ENCODE measurements at places on chromosomes 5 and 9.
A peak's percentile ranks its signal among the peaks of the same experiment; 100 is the strongest.

DNA sequence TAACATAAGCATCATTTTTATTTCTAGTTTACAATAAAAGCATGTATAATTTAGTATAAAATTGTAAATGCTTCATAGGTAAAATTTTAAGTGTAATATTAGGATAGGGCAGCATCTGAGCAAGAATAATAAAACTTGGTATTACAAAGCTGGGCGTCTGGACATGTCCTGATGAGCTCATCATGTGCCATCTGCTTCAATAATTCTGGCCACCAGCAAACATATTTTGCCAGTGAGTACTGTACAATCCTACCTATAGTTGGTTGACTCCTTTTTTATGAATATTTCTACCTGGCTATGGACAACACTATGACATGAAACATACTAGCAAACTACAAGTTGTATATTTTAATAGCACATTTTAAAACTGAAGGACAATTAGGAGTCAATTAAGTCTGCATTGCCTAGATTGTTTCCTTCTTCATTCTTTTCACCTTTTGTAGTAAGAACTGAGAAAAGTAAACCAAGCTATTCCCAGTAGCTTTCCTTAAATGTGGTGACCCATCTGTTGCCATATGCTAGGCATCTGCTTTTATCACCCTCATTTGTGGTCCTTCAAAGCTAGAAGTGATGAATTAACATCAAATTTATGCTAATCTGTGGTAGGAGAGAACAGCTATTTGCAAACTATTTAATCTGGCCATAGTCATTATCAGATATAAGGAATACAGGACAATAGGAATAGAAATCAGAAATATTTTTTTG is 23.4 kb downstream of the LURAP1L start:
- peak; percentile 70 for DNase-seq

GRCh38 chr9:136977223-136977622 is at the start of gene PTGDS:
Gene PTGDS (plus strand): TSS chr9:136977504. CDS start chr9:136977579, 75 bp downstream.
- DNase-seq, result no peak

DNA sequence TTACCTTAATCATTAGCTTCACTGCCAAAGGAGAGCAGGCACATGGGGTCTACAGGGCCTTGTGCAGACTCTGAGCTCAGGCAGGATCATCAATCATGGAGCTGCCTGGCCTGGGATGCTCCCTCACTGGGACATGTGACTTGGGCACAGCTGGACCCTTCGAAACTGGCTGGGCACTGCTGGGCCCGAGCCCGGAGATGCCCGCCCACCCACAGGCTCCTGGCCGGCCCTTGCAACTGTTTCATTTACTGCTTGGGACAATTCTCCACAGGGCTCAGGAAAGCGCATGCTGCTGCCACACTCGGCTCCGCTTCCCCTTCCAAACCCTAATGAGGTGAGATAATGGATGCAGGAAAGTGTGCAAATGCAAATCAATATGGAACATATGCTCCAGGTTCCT is 387.5 kb downstream of the TRIM36 start:
- DNase-seq, result no peak

DNA sequence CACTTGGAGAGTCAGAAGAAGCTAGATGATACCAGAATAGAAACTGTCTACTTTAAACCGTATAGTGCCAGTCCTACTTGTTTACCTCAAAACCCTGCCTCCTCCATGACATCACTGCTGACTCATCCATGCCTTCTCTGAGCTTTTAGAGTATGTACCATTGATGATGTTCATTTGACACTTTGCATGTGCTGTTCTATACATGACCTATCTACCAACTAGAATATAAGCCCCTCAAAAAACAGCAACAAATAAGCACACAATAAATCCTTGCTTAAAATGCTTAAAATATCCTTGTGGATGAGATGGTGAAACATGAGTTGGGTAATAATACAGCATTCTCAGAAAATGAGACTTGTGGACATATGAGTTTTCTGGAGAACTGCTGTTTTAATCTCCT is 2.6 kb downstream of the CTNNAL1 start:
- peak; percentile 80 for DNase-seq

GRCh38 chr5:145551714-145552113 is 283.4 kb downstream of the PRELID2 start:
- no peak for DNase-seq

GRCh38 chr5:57366744-57367143 is 115.9 kb downstream of the ACTBL2 start:
- peak; percentile 64 for DNase-seq

- peak; percentile 63 for DNase-seq
Observed at GRCh38 chr5:171405615-171406014, 13.8 kb upstream of the FGF18 start.

DNA sequence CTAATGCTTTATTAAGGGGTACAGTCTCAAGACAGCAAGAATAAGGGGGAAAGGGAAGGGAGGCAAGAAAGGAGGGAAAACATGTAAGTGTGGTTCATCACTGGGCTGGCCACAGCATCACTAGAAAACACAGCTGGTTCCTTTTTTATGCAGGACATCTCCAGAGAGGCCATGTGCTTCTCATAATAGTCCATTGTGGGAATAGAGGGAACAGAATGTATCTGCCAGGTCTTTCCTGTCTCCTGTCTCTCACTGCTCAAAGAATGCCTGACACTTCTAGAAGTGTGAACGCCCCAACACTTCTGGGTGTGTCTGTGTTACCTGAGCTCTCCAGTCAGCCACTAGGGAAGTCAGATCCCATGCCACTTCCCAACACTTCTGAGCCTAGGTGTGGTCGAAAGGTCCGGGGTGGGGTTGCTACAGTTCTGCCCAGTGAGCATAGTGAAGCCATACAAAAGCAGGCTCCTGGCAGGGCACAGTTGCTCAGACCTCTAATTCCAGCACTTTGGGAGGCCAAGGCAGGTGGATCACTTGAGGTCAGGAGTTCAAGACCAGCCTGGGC is 255.6 kb upstream of the SLC30A5 start:
- no peak for DNase-seq

DNA sequence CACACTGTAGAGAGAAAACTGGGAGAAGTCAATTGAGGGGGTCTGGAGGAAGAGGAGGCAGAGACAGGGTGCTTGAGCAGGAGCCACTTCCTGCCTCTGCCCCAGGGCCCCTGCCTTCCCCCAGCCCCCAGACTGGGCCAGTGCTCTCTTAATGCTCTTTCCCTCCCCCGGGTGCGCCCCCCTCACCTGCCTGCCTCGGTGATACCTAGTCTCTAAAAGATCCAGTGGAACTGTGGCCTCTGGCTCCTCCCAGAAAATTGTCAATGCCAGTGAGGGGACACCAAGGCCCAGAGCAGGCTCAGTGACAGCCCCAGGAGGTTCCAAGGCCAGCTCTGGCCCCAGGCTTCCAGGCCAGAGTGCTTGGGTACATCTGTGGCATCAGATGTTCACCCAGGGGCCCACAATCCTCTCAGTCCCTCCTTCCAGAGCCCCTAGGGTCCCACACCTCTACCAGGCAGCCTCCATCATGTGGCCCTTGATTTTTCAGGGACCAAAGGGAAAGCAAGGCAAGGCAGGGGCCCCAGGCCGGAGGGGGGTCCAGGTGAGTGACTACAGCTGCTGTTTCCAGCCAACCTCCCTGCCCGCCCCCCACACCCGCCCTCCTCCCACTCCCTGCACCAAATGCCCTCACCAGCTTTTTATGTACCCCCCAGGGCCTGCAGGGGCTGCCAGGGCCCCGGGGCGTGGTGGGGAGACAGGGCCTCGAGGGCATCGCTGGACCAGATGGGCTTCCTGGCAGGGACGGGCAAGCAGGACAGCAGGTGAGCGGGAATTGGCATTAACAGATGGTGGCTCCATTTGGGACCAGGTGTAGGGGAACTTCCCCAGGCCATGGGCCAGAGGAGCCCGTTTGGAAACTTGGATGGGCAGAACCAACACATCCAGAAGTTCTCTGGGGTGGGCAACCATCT is 33.1 kb upstream of the ORM1 start:
- DNase-seq, result no peak

- DNase-seq, result no peak
Observed at GRCh38 chr9:14248149-14248548, 65.8 kb downstream of the NFIB start.

GRCh38 chr5:126384985-126385384 is 38.2 kb upstream of the GRAMD2B start:
- peak; percentile 77 for DNase-seq

- no peak for DNase-seq
Observed at GRCh38 chr9:131262327-131263032, 13.8 kb downstream of the FAM78A start.

- DNase-seq, result no peak
Observed at GRCh38 chr5:174694611-174695010, 29.8 kb upstream of the MSX2 start.

DNA sequence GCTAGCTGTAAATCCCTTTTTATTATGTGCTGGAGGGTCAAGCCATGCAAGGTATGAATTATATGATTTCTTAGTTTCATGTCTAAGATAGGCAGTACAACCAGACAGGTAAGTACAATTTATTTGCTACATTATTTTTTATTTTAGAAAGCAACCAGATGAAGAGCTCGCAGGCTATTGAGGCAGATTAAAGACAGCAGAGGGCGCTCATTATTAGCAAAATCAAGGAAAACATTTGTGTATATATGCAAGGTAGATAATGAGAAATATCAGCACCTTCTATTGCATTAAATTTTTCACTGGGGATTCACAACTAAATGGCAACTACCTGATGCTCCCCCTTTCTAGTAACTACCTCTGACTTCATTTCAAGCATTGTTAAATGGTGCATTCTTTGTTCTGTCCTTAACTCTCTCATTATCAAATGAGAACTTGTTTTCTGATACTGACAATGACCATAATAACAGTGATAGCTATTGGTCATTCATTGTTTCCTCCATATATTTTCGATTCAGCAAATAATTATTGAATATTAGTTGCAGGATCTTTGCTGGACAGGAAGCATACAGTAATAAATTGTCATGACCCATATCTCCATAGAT is 8.6 kb downstream of the SCGB3A2 start:
- DNase-seq, result peak; percentile 52

- no peak for DNase-seq
Observed at GRCh38 chr5:78103232-78103918, 191.1 kb downstream of the AP3B1 start.

DNA sequence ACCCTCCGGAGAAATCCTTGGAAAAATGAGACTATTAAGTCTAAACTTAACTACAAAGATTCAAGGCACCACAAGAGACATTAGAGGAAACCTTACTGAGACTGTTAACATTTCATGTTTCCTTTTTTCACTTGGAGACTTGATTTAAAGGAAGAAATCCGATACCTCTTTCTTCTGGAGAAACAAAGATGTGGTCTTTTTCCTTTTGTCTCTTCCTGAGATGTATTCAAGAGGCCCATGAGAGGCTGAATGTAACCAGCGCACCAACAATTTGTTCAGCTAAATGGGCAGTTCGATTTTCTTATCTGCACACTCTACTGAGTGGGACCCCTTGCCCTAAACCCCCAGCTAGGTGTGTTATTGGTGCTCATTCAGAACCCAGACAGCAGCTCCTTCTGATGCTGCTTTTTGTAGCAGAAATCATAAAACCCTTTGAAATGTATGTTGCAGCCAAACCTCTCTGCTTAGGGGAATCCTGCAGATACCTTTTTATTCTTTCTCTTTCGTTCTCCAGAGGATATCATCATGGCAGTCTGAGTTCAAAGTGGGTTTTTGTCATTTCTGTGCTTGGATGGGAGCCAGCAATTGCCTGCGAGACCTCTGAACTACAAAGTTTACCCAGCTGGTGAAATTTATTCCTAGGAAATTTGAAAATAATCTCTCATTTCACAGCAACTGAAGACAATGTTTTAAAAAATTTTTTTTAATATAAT is 41.9 kb upstream of the ACTBL2 start:
- no peak for DNase-seq

DNA sequence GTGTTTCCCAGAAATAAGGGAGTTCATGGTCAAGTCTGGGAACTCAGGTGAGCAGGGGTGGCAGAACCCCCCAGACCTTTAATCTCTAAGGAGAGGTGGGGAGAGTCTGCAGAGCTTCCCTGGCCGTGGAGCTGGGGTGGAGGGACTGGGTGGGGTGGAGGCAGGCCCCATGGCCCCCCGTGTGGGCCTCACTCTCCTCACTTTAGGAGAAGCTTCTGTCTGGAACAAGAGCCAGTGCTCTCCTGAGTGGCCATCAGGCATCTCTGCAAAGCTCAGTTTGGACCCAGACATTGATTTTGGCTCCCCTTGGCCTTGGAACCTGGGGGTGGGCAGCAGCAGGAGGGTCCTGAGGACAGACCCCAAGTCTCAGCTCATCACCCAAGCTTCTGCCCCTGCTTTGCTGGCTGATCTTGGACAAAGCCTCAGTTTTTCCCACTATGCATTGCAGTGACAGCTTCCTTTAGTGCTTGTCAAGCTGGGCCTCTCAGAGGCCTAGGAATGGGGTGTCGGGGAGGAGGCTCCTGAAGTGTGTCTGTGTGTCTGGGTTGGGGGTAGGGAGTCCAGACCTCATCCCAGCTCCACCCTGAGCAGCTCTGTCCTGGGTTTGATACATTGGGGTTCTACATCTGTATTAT is 3.5 kb upstream of the GBGT1 start:
- DNase-seq, result no peak

DNA sequence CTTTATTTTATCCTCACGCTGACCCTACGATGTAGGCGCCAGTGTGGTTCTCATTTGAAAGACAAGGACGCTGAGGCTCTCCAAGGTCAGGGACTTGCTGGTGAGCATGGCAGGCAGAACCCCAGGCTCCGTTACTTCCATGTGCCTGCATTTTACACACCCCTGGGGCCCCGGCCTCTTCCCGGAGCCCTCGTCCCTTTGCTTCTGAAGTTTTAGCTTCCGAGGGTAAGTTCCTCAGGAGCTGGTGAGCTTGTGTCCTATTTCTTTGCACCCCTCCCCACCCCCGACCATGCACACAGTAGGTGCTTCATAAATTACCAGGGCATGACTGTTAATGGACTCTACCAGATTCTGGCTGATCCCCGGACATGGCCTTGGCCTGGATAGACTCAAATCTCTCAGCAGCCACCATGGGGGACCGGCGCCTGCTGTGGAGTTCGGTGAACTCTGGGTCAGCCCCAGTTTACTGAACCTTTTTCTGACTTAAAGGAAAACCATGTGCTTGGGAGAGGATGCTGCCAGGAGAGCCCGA is 59.3 kb upstream of the RNU6ATAC start:
- no peak for DNase-seq

GRCh38 chr5:116063950-116064349 is 20.9 kb upstream of the COMMD10 start:
- DNase-seq, result no peak

DNA sequence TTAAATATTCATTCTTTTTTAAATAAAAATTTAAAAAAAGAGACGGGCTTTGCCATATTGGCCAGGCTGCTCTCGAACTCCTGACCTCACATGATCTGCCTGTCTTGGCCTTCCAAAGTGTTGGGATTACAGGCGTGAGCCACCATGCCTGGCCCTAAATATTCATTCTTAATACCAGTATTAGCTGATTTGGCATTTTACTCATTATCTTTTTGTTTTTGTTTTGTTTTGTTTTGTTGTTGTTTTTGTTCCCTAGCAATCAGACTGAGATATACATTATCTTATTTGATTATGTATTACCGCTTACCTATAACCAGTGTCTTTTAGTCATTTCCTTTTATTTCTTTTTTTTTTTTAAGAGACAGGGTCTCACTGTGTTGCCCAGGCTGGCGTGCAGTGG is 37.9 kb downstream of the RNF44 start:
- DNase-seq, result no peak
